Bone marrow (tissue), 2 donors: ENCODE measurements at places on chromosomes 12 and 14.
A peak's percentile ranks its signal among the peaks of the same experiment; 100 is the strongest.

GRCh38 chr12:45276154-45276755 lies 60.4 kb downstream of the ANO6 start:
- no peak for DNase-seq

- DNase-seq = no peak
These were observed 89.0 kb upstream of the PTPRR start for GRCh38 chr12:71009430-71010142.

GRCh38 chr14:103538291-103539055 lies 9.5 kb downstream of the TRMT61A start:
- DNase-seq = no peak

DNA sequence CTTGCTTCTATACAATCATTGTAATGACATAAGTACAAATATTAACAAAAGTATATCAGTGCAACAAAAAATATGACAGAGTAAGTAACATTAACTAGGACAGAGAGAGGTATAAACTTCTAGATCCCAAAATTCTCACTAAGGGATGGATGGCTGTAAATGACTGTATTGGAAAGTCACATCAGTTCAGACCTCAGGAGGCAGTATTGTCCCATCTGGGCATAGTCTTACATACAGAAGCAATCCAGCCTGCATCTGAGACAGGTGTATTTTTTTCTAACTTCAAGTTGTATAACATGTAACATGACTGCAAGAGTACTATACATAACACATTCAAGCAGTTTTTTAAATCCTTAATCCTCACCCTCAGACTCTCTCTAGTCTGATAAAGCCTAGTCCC lies 99.0 kb downstream of the GARIN6 start:
- no peak for DNase-seq

GRCh38 chr14:104206281-104206904 lies 68.0 kb downstream of the KIF26A start:
- DNase-seq = no peak

GRCh38 chr12:79532907-79533288 lies 157.9 kb downstream of the PAWR start:
- no peak for DNase-seq

- no peak for DNase-seq
These were observed 291.4 kb downstream of the NAV3 start for GRCh38 chr12:78121969-78122610.

DNA sequence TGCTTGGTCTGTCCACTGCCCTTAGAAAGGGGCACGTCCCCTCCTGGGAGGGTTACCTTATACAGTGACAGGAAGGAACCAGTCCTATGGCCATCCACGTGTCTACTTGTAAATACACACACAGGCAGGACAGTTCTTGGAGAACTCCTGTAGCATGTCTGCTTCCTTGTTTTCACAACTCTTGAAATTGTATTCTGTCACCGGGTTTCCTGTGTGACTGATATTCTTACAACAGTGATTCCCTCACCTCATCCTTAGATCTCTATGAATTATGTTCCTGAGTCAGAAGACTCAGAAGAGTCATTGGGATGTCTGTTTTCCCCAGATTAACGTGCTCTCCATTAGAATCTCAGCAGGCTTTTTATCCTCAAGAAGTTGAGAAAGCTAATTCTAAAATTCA lies 44.1 kb upstream of the DYNC1H1 start:
- DNase-seq = no peak

- no peak for DNase-seq
These were observed 84.4 kb downstream of the ARF6 start for GRCh38 chr14:49977126-49977841.

- DNase-seq = no peak
These were observed 81.8 kb upstream of the CCDC198 start for GRCh38 chr14:57575482-57575881.

DNA sequence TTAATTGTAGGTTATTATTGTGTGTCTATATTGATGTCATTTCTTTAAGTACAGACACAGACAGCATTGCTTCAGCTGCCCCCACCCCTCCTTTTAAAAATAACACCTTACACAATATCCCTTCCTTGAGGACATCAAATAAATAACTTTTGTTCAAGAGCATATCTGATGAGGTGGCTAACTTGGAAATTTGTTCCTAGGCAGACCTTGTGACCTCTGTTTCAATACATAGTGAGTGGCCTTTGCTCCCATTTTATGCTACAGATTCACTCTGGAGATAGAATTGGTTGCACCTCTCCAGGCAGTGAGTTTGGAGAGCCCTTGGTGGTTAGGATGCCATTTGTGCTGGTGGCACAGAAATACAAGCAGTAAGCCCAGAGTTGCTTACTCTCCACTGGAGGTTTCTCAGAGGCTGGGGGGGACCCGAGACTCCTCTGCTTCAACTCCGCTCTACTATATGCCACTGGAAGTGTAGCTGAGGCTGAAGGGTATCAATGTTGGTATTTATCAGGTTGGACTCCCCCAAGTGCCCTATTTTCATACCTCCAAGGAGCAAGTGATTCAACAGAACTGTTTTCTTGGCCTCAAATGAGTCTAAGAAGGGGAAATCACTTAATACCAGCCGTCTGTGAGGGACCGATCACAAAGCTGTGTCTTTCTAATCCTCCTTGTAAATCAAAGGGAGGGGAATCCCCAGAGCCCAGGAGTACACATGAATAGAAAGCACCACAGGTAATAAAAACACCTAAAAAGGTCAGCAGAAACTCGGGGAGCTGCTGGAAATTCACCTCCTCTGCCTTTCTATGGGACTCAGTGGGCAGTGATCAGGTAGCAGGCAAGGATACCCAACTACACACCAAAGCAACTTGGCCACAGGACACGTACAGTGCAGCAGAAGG lies 463.1 kb downstream of the RAD51B start:
- no peak for DNase-seq

DNA sequence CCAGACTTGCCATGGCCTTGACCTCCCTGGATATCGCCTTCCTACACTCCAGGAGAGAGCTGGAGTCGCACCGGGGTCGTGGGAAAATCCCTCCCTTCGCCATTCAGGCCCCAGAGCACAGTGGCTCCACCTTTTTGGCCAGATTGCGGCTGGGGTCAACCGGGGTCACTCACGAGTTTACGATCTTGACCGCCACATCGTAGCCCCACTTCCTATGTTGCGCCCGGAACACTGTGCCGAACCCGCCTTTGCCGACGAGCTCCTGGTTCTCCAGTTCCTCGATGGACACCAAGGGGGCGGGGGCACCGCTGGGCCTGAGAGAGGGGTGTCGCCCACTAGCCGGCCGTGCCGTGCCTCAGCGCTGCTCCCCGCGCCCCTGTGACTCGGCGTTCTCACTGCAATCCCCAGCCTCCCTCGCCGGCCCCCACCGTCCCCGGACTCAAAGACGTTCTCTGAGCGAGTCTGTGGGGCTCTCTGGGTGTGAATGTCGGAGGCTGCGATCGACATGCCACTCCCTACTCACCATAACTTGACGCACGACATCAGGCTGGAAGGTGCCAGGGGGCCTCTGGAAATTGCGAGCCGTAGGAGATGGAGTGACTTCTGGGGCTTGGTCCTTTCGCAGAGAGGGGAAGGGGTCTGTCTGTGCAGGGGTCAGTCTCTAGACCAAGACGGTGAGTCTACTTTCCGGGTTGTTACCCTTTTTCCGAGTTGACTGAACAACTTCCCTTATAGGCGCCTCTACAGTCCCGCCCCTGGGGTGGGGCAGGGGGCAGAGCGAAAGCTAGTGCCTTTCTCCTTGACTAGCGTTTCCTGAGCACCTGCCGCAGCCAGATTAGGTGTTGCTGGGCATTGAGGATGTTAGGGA lies at the start of gene RIPK3:
Gene RIPK3 (minus strand): TSS at position 708 of the 868 bp plus-strand sequence. CDS start 165 bp downstream, at position 543.
- DNase-seq = peak; percentile 26

DNA sequence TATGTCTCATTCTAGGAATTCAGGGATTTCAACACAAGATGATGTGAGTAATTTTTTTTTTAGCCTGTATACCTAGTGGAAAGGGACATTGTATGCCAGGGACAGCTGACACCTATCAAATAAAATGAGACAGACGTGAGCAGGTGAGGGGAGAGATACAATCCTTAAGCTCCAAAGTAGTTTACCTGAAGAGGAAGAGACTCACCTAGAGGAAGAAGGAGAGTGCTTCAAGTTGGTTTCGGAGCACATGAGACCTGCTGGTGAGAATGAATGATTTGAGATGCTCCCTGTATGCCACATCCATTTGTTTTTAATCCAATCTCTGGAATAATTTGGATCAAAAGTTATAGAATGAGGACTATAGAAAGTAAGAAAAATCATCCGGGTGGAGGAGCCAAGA lies 915.4 kb upstream of the FBXO33 start:
- no peak for DNase-seq

- no peak for DNase-seq
These were observed 5.9 kb upstream of the RCOR1 start for GRCh38 chr14:102586420-102587104.

- peak; percentile 96 for DNase-seq
These were observed 113.7 kb downstream of the NCOR2 start for GRCh38 chr12:124453419-124454351.

- DNase-seq = peak; percentile 29
These were observed 1.8 kb downstream of the CPNE8 start for GRCh38 chr12:38903596-38903995.

GRCh38 chr12:30450872-30451271 lies 244.8 kb downstream of the IPO8 start:
- no peak for DNase-seq

- no peak for DNase-seq
These were observed 37.0 kb upstream of the BAZ1A start for GRCh38 chr14:34912182-34912581.

DNA sequence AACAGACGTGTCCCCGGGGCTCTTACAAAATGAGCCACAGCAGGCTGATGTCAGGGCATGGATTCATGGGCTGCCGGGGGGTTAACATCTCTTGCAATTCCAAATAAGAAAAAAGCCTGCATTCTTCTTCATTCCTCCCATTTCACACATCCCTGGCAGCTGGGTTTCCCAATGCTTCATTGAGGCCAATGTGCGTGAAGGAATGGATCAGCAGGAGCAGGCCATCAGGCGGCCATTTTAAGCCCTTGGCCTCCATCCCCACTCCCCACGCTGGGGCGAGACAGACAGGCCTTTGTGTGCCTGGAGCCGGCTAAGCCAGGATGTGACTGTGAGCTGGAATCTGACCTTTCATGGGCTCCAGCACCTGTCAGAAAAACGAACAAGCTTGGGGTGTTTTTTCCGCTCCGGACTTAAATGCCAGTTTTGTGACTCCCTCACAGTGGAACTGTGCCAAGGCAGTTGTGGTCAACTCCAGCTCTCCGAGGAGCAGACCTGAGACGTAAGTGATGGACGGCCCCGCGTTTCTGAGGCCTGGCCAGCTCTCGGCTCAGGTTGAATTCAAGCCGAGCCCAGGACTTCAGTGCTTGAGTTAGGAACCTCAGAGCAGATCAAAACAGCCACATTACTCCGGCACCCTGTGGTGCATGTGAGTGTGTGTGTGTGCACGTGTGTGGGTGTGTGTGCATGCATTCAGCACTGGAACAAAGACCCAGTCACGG lies 133.1 kb downstream of the TMEM30B start:
- DNase-seq = no peak

DNA sequence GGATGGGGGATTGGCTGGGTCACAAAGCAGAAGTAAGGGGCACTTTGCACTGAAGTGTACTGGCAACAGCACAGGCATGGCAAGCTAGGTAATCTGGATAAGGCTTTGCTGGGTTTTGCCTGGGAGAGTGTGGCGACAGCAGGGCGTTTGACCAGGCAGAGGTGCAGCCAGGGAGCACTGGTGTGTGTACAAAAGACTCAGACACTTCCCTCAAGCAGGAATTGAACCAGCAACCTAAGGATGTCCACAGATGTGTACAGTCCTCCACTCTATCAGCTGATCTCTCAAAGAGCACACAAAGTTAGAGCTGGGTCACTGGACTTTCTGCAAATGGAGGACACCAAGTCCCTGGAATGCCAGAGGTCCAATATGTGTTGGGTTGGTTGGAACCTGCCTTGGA lies 15.4 kb upstream of the RNASE4 start:
- no peak for DNase-seq

GRCh38 chr14:31428011-31428410 lies 7.7 kb upstream of the HEATR5A start:
- DNase-seq = no peak

GRCh38 chr12:112665958-112666357 lies 125.6 kb upstream of the RPH3A start:
- no peak for DNase-seq

- no peak for DNase-seq
These were observed 1338.8 kb upstream of the SEL1L start for GRCh38 chr14:82872494-82872893.

- DNase-seq = no peak
These were observed 212.3 kb upstream of the NUDT4 start for GRCh38 chr12:93165384-93165932.

GRCh38 chr14:33040372-33041140 lies 101.9 kb downstream of the NPAS3 start:
- no peak for DNase-seq

- DNase-seq = no peak
These were observed 15.6 kb upstream of the FRMD6 start for GRCh38 chr14:51636109-51636508.

DNA sequence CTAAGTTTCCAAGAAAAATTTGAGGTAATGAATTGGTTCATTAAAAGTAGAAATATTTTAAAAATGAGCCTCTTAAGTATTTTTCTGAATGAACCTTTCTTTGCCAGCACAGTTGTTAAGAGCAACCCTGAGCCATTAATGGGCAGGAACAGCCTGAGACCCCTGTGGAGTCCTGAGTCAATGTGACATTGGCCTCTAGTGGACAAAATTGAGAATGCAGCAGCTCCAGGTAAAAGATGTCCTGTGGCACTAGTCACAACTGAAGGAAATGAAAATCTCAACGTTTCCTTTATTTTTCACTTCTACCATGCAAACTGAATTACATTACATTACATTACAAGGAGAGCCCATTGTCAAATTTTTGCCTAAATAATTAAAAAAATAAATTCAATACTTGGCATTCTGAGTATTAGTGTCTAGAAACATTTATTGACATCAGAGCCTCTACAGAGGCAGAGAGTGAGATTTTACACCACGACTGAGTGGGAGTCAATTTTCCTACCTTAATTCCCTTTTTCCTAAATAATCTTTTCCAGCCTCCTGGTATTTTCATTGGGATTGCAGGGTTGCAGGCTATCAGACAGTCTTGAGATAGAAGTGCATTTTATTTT lies 135.7 kb downstream of the PPM1H start:
- peak; percentile 20 for DNase-seq

DNA sequence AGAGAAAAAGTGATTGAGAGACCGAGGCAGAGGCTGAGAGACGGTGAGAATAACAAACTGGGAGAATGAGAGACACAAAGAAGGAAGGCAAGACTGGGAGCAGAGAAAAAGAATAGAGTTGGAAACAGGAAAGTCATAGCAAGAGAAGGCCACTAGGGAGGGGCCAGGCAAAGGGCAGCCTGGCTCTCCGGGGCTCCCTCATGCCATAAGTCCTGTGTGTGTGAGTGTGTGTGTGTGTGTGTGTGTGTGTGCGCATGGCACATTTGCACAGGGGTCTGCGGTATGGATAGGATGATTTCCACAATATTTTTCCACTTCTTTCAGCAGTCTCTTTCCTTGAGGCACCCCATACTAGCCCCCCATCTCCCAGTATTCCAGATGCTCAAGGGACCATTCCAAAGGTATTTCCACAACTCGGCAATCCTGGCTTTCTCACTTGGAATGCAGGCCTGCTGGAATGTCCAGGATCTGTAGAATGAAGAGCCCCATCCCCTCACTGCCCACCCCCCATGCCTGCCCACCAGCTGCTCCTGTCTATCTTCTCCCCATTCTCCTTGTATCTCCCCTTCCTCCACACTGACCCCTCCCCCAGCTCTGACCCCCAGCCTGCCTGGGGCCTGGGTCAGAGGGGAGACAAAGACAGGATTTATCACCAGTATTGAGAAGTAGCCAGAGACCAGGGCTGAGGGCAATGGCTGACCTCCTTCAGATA lies 9.0 kb downstream of the GPR84 start:
- no peak for DNase-seq
